ENCODE measurements at places on chromosomes 6 and 20. TPM values are rescaled to one million over a fixed set of nuclear protein-coding genes. Genes with fewer than 3 reads are reported as not detected.

Gene PRL
- not detected for total RNA-seq

Gene TREM1
- total RNA-seq, result 9.9 TPM

Gene SIRPB2
- total RNA-seq, result 1.3 TPM

Gene ADAM33
- not detected for total RNA-seq

Measured in MCF 10A (cell line).